ENCODE measurements at places on chromosomes 11 and 22. TPM values are rescaled to one million over a fixed set of nuclear protein-coding genes. Genes with fewer than 3 reads are reported as not detected.

- DNase-seq, result peak; percentile 95
These were observed 1.1 kb downstream of the CALCB start for GRCh38 chr11:15074206-15075161.

GRCh38 chr22:44145544-44145943 lies 35.2 kb upstream of the PARVG start:
- DNase-seq, result no peak

DNA sequence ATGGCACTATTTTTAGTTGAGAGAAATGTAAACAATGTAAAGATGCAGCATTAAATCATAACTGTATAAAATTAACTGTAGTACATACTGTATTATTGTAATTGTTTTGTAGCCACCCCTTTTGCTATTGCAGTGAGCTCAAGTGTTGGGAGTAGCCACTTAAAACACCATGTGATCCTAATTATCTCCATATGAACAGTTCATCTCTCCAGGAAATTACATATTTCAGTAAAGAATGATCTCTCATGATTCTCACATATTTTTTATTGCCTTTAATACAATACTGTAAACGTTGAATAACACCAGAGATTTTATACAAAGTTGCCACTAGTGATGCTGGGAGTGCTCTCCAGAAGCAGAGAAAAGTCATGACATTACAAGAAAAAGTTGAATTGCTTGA lies 1768.6 kb downstream of the LRRC4C start:
- DNase-seq, result no peak

DNA sequence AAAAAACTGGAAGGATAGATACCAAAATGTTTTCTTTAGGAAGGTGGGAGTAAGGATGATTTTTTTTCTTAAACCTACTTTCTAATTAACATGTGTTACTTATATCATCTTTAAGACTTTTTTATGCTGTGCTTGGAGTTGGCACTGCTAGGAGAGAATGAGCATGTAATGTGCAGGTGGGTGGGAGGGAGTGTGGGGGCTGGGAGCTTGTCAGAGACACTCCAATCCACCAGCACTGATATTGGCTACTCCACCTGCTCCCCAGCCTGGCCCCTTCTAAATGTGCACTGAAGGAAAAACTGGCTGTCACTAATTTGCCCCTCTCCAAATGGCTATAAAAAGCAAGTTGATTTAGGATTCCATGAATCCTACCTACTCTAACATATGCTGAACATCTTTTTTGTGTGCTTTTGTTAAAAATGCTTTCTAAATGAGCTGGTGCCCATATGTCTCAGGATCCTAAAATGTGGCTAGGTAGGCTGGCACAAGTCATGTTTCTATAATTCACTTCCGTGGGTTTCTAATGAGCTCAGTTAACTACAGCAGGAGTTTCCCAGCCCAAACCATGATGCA lies 44.3 kb upstream of the BMAL1 start:
- no peak for DNase-seq

- DNase-seq, result no peak
These were observed 98.6 kb downstream of the FEZ1 start for GRCh38 chr11:125397421-125397820.

DNA sequence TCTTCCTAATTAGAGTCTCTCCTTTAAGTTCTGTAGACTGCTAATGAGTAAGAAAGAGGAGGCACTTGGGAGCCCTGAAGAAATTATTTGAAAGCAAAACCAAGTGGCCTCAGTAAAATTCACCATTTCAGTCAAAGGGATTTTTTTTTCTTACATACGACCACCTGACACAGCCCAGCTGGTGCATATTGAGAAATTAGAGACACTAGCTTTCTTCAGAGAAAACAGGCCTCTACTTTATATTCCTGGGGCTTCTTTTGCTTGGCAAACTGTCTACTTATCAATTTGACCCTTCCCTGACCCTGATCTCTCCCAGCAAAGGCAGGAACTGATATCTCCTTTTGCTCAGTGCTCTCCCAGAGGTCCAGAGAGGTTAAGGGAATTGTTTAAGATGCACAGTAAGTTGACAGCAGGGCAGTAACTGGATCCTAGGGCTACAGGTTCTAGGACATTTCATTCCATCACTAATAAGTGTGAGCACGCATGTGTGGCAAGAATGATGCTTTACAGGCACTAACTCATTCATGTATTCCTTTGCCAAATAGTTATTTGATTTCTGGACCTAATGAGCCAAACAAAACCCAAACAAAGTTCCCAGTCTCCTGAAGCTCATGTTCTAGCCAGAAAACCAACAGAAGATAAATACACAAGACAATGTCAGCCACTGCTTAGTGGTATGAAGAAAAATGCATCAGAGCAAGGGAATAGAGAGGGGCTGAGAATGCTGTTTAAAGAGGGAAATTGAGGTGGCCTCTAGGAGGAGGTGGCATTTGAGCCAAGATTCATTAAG lies 467.6 kb downstream of the SOX6 start:
- DNase-seq, result no peak

DNA sequence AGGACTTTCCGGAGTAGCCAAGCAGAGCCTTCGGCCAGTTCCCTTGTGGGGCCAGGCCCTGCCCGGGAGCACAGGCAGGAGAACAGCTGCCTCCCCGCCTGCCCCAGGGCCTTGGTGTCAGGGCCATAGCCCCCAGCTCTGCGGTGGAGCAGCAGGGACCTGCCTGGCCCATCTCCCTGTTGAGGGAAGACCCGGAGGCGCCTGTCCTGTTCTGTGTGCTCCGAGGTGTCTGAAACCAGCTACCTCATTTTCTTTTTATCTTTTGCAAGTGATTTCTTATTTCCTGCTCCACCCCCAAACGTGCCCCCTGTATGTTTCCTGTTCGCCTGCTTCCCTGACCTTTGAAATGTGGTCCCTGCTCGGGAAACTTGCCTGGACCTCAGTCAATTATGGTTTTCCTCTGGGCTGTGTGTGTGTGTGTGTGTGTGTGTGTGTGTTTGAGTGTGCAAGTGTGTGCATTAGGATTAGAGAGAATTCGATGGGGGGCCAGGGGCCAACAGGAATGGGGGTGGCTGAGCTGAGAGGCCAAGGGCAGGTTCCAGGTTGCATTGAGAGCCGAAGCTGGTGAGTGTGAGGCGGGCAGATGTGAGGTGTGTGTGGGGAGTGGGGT lies 19.1 kb downstream of the LRP5 start:
- peak; percentile 29 for DNase-seq

DNA sequence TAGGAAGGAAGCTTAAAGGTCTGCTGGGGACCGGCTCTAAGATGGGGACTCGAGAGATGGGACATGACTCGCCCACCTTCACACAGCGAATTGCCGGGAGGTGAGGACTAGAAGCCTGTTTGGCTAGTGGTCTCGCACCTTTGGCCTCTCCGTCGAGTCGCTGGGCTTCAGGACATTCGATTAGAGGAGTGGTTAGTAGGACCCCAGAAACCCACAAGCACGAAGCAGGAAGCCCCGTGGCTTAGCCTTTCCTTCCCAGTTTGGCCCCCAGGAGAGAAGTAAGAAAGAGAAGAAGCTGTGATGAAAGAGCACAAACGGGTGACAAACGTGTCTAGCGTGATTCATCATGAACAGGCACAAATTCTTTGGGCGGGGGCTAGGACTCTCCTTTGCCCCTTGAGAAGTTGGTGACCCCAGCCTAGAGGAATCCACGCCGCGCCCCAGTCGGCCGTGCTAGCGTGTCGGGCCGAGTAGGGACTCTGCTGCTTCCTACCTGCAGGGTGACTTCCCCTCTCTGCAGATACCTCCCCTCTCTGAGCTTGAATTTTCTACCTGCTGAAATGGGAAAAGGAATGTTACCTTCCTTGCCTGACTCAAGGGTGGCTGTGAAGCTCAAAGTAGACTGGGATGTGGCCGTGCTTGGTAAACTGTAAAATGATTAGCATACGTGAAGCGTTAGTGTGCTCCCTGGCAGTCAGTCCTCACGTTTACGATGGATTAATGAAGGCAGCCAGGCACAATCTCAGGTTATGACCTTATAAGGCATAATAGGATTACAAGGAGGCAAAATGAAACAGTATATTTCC lies 1.1 kb upstream of the ADM start:
- peak; percentile 53 for DNase-seq

- no peak for DNase-seq
These were observed 1515.2 kb downstream of the FAM181B start for GRCh38 chr11:81218440-81218839.

DNA sequence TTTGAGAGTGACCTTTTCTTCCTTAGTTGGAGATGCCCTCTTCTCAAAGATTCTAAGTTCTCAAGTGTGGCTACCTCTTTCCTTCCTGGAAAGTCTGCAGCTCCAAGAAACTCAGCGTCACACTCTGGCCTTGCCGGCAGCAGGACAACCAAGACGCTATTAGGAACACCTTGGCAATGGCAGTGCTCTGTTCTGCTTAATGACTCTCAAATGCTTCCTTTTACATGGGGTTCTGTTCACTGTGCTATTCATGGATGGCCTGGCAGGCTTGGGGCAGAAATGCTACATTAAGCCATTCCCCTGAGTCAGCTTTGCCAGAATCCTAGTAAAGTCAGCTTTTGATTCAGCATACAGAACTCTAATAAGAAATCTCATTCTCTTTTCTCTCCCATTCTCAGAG lies 25.9 kb downstream of the LARGE2 start:
- DNase-seq, result no peak

DNA sequence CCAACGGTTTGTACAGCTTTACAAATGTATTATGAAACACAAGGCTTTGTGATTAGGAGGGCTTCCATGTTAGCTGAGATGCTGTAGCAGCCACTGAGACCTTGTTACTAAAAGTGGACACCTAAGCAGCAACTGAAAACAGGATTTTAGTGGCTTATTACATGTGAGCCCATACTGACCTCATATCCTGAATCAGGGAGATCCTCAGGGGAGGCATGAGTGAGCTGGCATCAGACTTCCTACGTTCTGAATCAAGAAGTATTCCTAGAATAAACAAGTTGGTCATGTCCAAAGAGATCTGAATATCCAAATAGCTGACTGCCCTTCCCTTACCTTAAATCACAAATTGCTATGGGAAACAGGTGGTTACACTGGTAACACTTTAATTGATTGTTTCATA lies 59.1 kb upstream of the SCUBE2 start:
- DNase-seq, result no peak

Gene KDM4E
- not detected for total RNA-seq

Gene LRRN4CL
- 0.16 TPM for total RNA-seq

Gene C11orf16
- total RNA-seq, result not detected

Gene CADM1
- 0.58 TPM for total RNA-seq

Gene ALG9
- total RNA-seq, result 30.4 TPM

All from activated CD4-positive, alpha-beta T cell treated with anti-CD3 and anti-CD28 coated beads for 36 hours (primary cell).